ENCODE measurements at places on chromosomes 11 and 22.
A peak's percentile ranks its signal among the peaks of the same experiment; 100 is the strongest.

GRCh38 chr11:94800414-94800813, 32.3 kb downstream of the AMOTL1 start:
- no peak for DNase-seq

DNA sequence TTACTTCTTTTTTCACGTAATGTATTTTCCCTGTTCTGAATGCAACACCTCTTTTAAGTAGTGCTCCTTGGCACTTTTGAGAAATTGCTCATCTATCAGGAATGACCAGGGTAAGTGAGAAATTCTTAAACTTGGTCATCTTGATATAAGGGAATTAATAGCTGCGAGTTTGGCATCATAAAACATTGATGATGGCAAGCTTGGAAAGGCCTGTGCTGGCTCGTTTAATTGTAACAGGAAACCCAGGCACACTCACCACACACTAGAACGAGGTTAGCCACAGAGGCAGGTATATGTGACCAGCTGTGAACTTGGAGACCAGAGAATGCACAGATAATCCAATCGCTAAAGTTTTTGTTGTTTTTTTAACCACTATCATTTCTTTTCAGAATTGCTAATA, 24.3 kb downstream of the FAM118A start:
- no peak for DNase-seq

DNA sequence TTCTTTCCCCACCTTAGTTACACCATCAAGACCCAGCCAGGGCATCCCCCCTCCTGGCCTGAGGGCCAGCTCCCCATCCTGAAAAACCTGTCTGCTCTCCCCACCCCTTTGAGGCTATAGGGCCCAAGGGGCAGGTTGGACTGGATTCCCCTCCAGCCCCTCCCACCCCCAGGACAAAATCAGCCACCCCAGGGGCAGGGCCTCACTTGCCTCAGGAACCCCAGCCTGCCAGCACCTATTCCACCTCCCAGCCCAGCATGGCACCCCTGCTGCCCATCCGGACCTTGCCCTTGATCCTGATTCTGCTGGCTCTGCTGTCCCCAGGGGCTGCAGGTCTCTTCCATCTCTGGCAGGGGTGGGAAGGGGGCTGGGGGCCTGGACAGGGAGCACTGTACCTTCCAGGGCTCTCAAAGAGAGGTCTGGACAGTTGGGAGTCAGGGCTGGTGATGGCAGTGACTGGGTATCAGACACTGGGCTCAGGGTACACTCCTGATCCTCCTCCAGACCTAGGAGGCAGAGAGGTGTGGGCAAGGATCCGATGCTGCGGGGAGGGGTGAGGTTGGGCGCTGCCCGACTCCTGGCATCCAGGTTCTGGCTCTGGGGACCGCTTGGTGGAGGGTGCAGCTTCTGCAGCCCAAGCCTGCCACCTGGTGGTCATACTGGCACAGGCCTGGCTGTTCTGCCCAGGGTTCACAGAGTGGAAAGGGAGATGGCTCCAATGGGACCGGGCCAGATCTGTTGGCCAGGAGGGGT, at the start of gene UPK2:
Gene UPK2, plus strand, starts transcription at position 205 of the 753 bp plus-strand sequence. Its CDS starts 53 bp downstream, at position 258.
- DNase-seq = peak; percentile 75

DNA sequence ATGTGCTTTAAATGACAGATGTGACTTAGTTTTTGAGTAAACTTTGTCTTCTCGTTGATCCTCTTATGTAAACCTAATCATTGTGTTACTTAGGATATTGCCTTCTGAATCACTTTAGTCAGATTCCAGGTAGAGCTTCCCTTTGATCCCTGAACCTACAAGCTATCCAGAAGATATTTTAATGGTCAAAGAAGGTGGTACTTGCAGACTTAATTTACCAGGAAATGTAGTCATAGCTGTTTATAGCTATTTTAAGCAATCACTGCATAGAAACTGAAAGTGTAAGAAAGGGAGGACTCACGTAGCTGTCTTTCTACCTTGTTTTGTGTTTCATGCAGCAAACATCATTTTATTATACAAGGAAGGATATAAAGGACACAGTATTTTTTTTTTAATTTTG, 189.5 kb downstream of the DDX10 start:
- no peak for DNase-seq

DNA sequence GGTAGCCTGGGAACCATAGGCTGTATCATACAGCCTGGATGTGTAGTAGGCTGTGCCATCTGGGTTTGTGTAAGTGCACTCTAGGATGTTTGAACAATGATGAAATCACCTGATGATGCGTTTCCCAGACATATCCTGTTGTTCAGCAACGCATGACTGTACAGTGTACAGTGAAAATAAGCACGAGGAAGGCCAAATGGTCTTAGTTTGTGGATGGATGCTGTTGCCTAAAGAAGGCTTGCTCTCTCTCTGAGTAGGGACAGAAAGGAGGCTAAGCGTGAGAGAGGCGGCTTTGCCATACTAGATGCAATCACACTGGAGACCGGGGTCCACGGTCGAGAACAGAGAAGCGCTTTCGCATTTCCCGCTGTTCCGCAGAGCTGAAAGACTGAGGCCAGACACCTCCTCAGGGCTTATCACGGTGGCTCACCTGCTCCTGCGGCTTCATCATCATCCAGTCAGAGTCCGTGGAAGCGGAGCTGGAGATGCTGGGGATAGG, 27.6 kb upstream of the APLP2 start:
- DNase-seq = no peak

GRCh38 chr11:71089571-71089970, 162.8 kb downstream of the SHANK2 start:
- DNase-seq = no peak

GRCh38 chr11:125890447-125891100, 3.1 kb downstream of the HYLS1 start:
- DNase-seq = no peak

DNA sequence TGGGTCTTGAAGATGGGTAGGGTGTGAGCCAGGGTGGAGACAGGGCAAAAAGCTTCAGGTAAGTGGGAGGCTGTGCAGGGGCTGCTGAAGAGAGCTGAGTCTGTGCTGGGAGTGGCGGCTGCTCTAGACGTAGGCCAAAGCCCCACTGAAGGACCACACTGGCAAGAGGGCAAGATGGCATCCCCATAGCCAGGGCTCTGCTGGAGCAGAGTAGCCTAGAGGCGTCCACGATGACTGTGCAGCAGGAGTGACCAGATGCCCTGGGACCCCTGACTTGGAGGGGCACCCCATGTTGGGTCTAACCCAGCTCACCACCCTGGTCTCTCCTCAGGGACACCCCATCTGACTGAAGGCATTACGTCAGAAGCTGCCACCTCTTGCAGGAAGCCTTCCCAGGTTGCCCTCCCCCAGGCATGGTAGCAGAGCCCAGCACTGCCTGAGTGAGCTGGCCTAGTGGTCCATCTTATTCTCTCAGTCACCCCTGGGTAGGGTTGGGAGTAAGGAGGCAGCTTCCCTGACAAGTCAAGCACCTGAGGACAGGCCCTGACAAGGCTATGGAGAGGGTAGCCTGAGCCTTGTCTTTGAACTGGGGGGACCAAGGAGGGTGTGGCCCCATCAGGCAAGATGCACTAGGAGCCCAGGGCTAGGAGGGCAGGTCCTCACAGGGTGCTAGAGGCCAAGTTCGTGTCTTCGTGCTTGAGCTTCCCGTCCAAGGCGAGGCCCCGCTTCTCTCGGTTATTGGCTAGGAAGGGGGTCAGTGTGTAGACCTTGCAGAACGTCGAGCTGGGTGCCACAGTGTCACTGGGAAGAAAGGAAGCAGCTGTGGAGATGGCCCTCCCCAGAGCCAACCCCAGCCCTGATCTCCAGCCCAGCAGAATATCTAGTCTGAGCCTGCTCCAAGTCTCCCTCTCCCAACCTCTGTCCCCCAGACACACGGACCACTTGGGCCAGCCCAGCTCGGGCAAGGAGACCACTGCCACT, 33.1 kb downstream of the TPBGL start:
- no peak for DNase-seq

- no peak for DNase-seq
These were observed 870 bp upstream of the CTTN start for GRCh38 chr11:70397336-70397982.

GRCh38 chr11:64321533-64321932, 3.6 kb downstream of the PRDX5 start:
- no peak for DNase-seq

DNA sequence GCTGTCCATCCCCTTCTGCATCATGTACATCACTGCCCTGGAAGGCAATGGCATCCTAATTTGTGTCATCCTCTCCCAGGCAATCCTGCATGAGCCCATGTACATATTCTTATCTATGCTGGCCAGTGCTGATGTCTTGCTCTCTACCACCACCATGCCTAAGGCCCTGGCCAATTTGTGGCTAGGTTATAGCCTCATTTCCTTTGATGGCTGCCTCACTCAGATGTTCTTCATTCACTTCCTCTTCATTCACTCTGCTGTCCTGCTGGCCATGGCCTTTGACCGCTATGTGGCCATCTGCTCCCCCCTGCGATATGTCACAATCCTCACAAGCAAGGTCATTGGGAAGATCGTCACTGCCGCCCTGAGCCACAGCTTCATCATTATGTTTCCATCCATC, 337 bp downstream of the OR52B6 start:
- no peak for DNase-seq

DNA sequence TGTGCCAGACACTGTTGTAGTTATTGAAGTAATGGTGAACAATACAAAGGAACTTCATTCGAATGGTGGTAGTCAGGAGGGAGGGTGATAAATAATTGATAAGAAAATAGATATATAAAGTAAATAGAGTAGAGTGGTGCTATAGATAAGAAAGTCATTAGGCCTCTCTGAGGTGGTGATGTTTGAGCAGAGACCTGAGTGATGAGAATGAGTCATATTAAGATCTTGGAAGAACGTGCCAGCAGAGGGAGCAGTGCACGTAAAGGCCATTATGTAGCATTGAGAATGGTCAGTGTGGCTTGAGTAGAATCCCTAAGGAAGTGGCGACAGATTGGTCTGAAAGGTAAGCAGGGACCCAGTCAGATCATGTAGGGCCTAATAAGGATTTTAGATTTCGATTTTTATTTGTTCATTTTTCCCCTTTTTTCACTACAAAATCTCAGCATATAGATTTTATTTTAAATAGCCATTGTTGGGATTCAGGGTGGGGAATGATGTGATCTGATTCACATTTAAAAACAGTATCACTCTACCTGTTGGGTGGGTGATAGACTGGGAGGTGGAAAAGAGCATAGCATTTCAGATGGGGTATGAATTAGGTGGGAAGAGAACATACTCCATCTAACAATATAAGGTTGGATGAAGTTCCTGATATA, 44.7 kb downstream of the CCDC90B start:
- no peak for DNase-seq

DNA sequence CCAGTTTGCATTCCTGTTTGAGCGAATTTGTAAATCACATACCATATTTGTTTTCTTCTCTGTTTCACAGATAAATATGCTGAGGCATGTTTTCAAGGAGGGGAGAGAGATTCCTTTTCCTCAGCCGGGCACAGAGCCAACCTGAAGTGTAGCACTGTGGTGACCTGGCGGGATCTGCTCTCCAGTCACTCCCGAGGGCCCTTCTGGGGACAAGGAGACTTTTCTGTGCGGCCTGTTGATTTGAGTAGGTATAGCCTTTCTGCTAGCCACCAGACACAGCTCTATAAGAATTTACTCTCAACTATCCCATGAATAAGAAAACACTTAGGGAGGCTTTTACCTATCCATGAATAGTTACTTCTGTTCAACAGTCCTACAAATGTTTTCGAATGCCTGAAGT, 63.5 kb upstream of the FDX1 start:
- no peak for DNase-seq

DNA sequence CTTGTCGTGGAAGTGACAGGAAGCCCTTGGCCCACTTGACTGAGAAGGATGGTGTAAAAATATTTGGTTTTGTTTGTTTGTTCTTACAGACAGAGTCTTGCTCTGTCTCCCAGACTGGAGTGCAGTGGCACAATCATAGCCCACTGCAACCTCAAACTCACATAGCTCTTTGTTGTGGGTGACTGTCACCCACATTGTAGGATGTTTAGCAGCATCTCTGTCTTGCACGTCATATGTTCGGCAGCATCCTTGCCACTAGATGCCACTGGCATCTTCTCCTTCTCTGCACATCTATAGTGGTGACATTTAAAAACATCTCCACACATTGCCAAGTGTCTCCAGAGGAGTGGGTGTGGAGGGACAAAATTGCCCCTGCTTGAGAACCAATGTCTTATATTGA, 56.8 kb downstream of the PRR5L start:
- no peak for DNase-seq

- DNase-seq = no peak
These were observed 15.0 kb upstream of the WT1 start for GRCh38 chr11:32450372-32450771.

- no peak for DNase-seq
These were observed 309.7 kb upstream of the C11orf87 start for GRCh38 chr11:109112261-109112660.

DNA sequence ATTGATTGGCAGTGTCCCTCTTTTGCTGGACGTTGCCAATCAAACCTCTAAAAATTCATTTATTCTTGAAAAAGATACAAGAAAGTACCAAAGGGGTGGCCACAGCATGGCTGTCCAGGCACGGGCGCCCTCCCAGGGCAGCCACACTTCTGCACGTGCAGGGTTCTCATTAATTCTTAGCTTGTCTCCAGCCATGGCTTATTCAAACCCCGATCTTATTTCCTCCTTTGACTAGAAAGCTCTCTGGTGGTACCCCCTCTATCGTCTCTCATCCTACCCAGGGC, 123.9 kb downstream of the CTTN start:
- DNase-seq = no peak

- no peak for DNase-seq
These were observed 46.8 kb downstream of the ATXN10 start for GRCh38 chr22:45718391-45718790.

- DNase-seq = no peak
These were observed 179.5 kb upstream of the NECTIN1 start for GRCh38 chr11:119908573-119908904.

DNA sequence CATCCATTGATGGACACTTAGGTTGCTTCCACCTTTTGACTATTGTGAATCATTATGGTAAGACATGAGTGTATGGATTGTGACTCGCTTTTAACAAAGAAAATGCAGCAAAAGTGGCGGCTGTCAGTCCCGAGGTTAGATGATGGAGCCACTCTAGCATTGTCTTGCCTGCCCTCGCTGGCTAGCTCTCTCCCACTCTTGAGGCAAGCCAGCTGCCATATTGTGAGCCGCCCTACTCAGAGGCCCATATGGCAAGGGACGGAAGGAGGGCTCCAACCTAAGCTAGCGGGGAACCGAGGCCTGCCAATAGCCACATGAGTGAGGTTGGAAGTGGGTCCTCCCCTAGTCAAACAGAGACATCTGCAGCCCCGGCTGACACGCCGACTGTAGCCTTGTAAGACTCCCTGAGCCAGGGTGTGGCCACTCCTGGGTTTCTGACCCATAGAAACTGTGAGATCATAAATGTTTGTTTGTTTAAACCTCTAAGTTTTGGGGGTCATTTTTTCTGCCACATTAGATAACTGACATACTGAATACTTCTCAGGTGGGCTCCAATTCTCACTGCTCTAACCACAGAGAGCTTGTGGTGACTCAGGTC, 160.2 kb downstream of the LDLRAD3 start:
- DNase-seq = no peak

- DNase-seq = no peak
These were observed 815.9 kb downstream of the KCNA4 start for GRCh38 chr11:29200791-29201562.
